Activated naive CD4-positive, alpha-beta T cell treated with anti-CD3 and anti-CD28 coated beads, Interleukin-2, amount 10 ng/mL, durations not matched to agents 7 days and 5 days (primary cell): ENCODE measurements at places on chromosomes 5 and 9.
A peak's percentile ranks its signal among the peaks of the same experiment; 100 is the strongest.

- no peak for DNase-seq
Measured at GRCh38 chr9:124846969-124847368, 6.3 kb upstream of the WDR38 start.

- no peak for DNase-seq
Measured at GRCh38 chr9:136543830-136544547, 1.9 kb downstream of the NOTCH1 start.

DNA sequence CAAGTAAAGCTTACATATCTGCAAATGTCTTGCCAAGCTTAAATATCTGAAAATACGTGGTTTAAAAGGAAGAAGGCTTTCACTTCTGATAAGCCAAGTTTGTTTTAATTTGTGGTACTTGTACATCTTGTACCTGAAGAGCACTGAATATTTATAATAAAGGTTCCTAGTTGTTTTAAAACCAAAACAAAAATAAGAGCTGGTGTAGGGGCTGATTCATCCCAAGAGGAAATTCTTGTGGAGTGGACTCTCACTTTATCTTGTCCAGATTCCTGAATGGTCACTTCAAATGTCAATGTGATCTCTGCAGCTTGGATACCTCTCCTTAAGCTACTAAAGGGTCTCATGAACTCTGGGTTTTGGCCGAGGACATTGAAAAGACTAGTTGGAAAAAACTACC, 29.5 kb downstream of the MAMDC2 start:
- DNase-seq, result no peak

GRCh38 chr9:82584349-82584863, 478.5 kb downstream of the RASEF start:
- DNase-seq, result no peak

- no peak for DNase-seq
Measured at GRCh38 chr5:83058726-83059125, 18.5 kb downstream of the TMEM167A start.

DNA sequence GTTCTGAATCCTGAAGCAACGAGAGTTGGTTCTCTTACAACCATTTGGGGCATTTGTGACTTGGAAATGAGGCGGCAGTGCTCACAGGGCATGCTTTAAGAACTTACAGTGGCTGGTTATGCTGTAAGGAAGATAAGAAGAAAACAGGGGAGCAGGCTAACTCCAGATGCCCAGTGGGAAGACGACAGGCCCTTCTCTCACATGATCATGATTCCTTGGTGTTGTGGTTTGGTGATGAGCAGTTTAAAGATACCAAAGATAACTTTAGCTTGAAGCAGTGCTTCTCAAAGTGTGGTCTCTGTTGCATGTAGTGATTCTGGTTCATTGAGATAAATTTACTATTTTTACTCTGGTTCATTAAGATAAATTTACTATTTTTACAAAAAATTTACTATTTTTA, 2.6 kb upstream of the HABP4 start:
- no peak for DNase-seq

DNA sequence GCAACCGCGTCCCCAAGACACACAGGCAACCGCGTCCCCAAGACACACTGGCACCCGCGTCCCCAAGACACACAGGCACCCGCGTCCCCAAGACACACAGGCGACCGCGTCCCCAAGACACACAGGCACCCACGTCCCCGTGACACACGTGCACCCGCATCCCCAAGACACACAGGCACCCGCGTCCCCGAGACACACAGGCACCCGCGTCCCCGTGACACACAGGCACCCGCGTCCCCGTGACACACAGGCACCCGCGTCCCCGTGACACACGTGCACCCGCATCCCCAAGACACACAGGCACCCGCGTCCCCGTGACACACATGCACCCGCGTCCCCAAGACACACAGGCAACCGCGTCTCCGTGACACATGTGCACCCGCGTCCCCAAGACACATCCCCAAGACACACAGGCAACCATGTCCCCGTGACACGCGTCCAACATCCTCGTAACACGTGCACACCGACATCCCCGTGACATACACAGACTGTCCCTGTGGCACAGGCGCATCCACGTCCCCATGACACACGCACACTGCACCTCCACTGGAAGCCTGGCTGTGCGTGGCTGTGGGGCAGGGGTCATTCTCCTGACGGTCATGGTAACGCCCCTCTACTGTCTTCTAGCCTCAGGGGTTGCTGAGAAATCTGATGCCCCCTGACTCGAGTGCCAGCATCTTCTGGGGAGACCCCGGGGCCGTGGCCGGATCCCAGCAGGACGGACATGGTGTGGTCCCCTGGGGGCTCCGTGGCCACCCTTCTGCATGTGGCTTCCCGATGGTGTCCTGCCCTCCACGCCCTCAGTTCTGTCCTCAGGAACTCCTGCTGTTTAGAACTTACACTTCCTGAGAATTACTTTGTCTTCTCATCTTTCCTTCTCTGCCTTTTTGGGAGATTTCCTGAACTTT, 24.1 kb downstream of the EXD3 start:
- DNase-seq, result no peak

DNA sequence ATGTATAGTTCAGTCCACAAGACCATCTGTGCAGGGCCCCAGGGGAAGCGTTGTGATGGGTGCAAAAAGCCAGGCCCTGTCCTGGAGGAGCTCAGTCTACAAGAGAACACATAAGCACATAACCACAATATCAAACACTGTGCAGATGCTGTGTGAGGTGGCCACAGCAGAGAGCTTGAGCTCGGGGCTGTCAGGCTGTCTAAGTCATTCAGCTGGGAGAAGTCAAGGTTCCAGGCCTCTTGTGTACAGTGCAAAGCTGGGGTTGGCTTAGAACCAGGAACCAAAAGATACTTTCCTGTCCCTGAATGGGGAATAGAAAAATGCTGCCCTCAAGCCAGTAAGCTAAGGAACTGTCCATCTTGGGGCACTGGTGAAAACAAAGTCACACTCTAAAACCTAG, 75.0 kb downstream of the PRDM6 start:
- no peak for DNase-seq

GRCh38 chr5:123671711-123672456, 159.9 kb downstream of the CSNK1G3 start:
- DNase-seq, result no peak

DNA sequence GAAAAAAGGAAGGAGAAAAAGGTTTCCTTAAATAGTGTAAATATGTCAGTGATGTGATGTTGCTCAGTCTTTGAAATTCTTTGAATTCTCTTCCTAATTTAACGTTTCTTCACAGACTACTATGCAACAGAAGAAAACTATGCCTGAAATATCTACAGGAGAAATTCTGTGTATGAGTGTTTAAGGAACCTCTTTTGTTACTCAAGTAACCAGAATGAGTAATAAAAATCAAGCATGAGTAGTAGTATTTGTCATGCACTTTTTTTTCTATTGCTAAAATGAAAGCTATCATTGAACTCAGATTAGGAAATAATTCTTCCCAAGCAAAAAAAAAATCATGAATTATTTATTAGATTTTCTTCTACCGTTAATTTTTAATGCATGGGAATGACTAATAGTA, 20.3 kb upstream of the THG1L start:
- DNase-seq, result no peak

DNA sequence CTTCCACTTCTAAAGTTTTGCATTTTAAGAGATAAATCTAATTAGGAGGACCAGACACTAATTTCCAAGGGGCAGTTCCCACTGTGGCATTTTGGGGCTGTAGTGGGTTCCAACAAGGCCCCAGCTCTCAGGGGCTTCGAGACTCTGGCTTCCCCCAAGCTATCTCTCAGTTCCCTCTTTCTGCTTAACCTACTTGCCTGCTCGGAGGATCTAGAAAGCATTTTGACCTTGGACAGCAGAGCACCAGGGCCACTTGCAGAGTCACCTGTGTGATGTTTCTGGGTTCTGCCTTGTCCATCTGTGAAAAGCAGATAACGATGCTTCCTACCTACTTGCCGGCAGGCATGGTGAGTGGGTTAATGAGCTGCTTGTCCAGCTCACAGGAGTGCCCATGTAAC, 175.4 kb downstream of the MED10 start:
- DNase-seq, result no peak

- DNase-seq, result no peak
Measured at GRCh38 chr9:136623842-136624183, 38.9 kb upstream of the EGFL7 start.

- no peak for DNase-seq
Measured at GRCh38 chr5:109700516-109701153, 10.9 kb downstream of the MAN2A1 start.

DNA sequence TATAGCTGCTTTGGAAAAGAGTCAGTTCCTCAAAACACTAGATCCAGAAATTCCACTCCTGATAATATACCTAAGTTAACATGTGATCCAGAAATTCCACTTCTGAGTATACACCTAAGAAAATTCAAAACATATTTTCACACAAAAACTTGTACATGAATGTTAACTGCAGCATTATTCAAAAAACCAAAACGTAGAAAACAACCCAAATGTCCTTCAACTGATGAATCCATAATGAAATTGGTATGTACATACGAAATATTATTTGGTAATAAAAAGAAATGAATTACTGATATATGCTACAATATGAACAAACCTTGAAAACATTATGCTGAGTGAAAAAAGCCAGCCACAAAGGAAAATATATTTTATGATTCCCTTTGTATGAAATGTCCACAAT, 16.5 kb upstream of the AFF4 start:
- no peak for DNase-seq

DNA sequence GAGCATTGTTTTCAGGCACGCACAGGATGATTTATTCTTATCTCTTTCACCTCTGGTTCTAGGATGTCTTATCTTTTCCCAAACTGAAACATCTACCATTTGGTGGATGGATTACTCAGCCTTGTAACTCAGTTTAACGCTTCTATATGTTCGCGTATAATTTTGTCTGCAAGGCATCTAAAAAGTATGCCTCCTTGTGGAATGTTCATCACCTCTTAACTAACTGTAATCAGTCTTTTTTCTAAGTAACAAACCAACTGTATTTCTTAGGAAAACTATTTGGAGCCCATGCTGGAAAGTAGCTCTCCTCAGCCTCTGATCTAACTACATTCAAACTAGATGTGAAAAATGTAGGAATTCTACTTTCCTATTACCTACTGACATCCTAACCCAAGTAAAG, 11.5 kb upstream of the F2RL2 start:
- no peak for DNase-seq

GRCh38 chr5:111144352-111144930, 52.3 kb downstream of the WDR36 start:
- DNase-seq, result no peak

DNA sequence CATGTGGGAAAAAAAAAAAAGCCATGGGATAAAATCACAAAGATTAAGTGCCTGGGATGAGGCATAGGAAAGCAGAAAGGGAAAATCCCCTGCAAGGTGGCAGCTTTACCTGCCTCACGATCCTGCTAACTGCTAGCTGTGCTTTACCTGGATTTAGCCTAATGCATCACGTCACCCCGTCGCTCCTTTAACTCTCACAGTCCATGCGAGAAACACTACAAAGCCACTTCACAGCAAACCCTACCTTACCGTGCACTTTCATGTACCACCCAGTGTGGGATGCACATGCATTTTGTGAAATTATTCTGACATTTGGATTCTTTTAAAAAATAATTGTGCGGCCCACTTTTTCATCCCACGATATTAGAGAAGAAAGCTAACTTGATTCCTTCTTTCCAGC, 31.0 kb downstream of the ATPSCKMT start:
- no peak for DNase-seq

- no peak for DNase-seq
Measured at GRCh38 chr5:17305017-17305416, 87.6 kb downstream of the BASP1 start.

DNA sequence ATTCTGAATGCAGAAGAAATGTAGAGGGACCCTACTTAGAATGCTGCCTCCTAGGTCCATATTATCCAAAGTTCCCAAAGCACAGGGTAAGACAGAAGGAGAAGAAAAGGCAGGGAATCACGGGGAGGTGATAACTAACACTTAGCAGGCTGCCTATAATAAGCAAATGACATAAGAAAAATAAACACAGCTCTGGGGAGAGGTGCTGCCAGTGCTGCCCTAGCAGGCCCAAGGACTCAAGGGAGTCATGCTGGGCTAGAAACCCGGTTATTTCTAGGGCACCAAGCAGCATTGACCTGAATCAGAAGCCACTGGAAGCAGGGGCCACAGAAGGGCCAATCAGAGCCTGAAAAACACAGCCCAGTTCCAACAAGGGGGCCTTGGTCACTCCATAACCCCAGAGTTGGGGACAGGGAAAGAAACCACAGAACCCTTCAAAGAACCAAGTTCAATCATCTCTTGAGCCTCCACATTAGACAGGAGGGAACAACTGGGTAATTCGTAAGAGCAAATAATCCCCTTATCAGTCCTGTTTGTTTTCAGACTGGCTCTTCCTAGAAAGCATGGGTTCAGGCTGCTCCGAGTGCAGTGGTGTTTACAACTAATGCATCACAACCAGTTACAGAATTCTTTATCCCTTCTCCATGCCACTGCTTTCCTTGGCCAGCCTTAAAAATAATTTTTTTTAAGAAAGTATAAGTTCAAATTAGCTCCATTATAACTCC, 24.0 kb downstream of the NRG2 start:
- DNase-seq, result no peak

GRCh38 chr9:93531374-93531773, 45.0 kb upstream of the PHF2 start:
- no peak for DNase-seq

DNA sequence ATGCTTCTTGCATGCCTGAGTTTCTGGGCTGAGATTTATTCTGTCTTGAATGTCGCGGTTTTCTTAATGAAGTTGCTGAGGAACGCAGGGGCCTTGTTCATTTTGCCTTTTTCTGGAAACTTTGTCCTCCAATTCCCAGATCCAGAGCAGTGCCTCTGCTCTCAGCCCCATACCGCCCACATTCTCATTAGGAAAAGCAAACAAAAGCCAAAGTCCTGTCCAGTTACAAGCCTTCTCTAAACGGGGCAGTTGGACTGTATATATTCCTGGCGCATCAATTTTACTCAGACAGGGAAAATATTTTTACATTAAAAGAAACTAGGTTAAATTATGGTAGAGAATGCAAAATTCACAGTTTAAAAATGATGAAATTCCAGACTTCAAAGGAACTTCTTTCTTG, 1.2 kb upstream of the PSAT1 start:
- no peak for DNase-seq

GRCh38 chr5:113282472-113282871, 152.3 kb downstream of the TSSK1B start:
- DNase-seq, result no peak

GRCh38 chr5:78560000-78560855, 88.3 kb downstream of the LHFPL2 start:
- DNase-seq, result no peak

- DNase-seq, result no peak
Measured at GRCh38 chr5:24598956-24599355, 45.8 kb downstream of the CDH10 start.

DNA sequence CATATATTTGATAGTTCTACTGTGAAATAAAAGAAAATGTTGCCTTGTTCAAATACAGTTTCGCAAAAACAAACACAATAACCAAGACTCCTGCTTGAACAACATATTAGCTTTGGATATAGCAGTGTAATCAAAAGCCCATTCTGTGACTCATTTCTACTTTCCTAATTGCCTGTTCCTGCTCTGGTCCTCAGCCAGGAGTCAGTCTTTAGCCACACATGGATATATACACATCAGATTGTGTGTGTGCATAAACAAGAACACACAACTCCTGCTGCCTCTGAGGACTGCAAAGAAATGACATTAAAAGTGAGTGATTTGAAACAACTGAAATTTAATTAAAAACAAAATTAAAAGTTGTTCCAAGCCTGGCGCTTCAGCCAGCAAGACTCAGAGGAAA, 334.8 kb downstream of the TRIM32 start:
- no peak for DNase-seq

- no peak for DNase-seq
Measured at GRCh38 chr9:108933231-108933717, 650 bp downstream of the ELP1 start.

GRCh38 chr5:104643320-104643719, 1080.7 kb upstream of the NUDT12 start:
- no peak for DNase-seq

- peak; percentile 84 for DNase-seq
Measured at GRCh38 chr9:136488247-136489214, 5.7 kb upstream of the SEC16A start.
